ENCODE measurements at places on chromosomes 2 and 18.

GRCh38 chr18:9422816-9423519 lies 52.3 kb upstream of the RALBP1 start:
- DNase-seq: no peak

GRCh38 chr2:159086826-159087225 lies 118.4 kb downstream of the TANC1 start:
- DNase-seq: peak; percentile 47

- DNase-seq: no peak
These were observed 77.1 kb upstream of the EML6 start for GRCh38 chr2:54646170-54646927.

DNA sequence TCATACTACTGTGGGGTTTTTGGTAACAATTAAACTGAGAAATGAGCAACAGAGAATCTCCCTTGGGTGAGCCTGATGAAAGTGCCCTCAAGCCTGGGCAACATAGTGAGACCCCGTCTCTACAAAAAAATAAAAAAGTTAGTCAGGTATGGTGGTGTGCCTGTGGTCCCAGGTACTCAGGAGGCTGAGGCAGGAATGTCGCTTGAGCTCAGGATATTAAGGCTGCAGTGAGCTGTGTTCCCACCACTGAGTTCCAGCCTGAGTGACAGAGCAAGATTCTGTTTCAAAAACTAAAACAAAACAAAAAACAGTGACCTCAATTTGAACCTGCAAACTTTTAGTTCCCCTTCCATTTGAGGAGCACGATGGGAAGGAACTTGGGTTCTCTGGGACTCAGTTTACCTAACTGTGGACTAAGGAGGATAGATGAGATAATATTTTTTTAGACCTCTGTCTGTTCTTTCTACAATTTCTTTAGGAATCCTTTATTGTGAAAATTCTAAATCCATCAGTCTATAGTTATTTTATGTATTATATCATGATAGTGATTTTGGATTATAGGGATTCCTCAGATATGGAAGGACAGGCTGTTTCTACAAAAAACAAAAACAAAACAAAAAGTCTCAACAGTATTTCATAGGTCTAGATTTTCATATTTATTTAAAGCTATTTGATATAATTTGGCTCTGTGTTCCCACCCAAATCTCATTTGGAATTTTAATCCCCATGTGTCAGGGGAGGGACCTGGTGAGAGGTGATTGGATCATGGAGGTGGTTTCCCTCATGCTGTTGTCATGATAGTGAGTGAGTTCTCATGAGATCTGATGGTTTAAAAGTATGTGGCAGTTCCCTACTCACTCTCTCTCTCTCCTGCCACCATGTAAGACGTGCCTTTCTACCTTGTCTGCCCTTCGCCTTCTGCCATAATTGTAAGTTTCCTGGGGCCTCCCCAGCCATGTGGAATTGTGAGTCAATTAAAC lies 178.6 kb downstream of the MYCN start:
- DNase-seq: no peak

GRCh38 chr2:74502720-74503505 lies 3.5 kb upstream of the LBX2 start:
- no peak for DNase-seq

GRCh38 chr2:164054651-164055050 lies 318.8 kb upstream of the FIGN start:
- no peak for DNase-seq

DNA sequence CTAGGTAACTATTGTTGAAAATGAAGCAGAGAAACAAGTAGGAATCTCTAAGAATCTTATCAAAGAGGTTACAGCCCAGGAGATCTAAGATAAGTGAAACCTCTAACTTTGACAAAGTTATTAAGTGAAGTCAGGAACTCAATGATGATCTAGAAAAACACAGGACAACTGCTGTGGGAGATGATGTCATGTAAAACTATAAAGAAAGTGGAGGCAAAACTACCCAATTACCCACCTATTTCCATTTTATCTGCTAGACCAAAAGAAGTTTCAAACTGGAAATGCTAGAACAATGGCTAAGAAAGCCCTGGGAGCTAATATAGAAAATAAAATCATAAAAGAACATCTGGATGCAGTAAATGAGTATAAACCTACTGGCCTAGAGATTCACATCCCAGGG lies 50.3 kb downstream of the SATB2 start:
- DNase-seq: no peak

- DNase-seq: no peak
These were observed 251.4 kb downstream of the KLHL29 start for GRCh38 chr2:23636426-23636825.

- no peak for DNase-seq
These were observed 44.0 kb upstream of the CD28 start for GRCh38 chr2:203662487-203662886.

DNA sequence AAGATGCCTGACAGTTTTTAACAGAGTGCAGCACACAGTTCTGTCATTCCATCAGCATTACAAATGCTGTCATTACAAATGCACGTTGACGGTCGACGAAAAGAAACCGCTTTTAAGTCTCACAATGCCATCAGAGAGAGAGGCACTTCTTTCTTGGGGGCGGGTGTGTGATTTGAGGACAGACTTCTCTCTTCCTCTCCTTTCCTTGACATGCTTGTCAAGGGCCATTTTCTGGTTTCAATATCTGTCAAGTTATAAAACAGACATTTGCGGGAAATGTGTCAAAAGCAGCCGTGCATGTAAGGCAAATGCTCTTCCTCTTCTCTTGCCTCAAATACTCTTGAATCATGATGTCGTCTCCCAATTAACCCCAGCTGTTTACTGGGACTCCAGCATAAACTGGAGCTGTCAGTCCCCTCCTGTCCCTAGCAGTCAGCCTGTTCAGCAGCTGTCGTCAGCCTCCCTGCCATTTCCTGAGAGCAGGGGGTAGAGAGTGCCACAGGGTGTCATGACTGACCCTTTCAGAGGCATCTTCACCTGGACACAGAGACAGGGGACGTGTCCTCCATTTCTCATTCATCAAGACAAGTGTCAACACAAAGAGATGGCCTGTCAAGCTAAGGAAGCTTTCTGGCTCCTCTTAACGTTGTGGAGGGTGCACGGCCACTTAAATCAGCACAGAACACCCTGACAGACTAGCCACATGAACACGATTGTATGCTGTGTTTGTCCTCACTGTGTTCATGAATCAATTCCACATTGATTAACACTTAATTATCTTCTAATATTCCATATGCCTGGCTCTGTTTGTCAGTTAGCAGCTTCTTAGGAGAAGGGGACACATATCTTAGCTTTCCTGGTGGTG lies 305.4 kb upstream of the RAB6C start:
- DNase-seq: no peak

Data from Jurkat, Clone E6-1 (cell line).